Stimulated activated CD4-positive, alpha-beta T cell treated with anti-CD3 and anti-CD28 coated beads, TNF-alpha, amount 100 ng/mL, for 48 hours (primary cell): ENCODE measurements at places on chromosomes 16 and 17.
A peak's percentile ranks its signal among the peaks of the same experiment; 100 is the strongest.

DNA sequence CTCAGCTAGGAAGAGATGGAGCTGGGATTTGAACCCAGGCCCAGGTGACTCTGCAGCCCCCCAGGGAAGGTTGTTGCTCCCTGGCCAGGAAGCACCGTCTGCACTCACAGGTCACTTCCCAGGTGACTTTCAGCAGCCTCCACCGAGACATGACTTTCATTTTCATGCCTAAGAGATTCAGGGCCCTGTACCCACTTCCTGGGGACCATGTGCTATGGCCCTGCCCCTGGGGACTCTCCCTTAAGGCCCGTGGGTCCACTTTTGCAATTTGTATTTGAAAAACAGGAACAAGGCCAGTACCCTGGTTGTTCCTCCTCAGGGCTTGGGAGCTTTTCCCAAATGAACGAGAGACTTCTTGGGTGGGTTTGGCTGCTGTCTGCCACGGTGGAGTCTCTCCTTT is 191.0 kb downstream of the IRF8 start:
- DNase-seq, result no peak

- no peak for DNase-seq
Observed at GRCh38 chr17:77177002-77177741, 36.4 kb downstream of the SEC14L1 start.

- DNase-seq, result no peak
Observed at GRCh38 chr17:61057257-61057656, 342.4 kb upstream of the TBX2 start.

- peak; percentile 74 for DNase-seq
Observed at GRCh38 chr16:85420501-85421337, 192.4 kb upstream of the GSE1 start.

GRCh38 chr17:42153919-42154742 is 658 bp downstream of the RAB5C start:
- no peak for DNase-seq

DNA sequence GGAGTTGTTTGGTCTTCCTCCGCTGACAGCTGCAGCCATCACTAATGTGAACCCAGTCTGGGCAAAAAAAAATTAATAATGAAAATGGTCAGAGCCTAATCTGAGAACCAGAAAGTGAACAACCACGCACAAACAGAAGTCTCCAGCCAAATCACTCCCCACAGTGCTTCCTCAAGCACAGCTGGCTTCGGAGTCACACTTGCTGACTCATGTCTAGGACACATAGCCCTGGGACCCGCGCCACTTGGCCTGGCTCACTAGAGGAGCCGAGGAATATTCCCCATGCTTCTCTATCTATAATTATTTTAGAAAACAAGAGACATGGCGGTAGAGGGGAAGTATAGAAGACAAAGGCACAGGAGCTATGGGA is 109.1 kb downstream of the ZFHX3 start:
- DNase-seq, result no peak
